ENCODE measurements at places on chromosomes 12 and 14. TPM values are rescaled to one million over a fixed set of nuclear protein-coding genes. Genes with fewer than 3 reads are reported as not detected.

The ALG10B gene
- total RNA-seq, result 3.2 TPM

The C1R gene
- total RNA-seq, result 571 TPM

The SPTLC2 gene
- 57.6 TPM for total RNA-seq

The NPFF gene
- not detected for total RNA-seq

The TSHR gene
- total RNA-seq, result 0.74 TPM

The NFE2 gene
- total RNA-seq, result 2.6 TPM

The SAV1 gene
- 41.4 TPM for total RNA-seq

The AQP2 gene
- not detected for total RNA-seq

The SPIC gene
- not detected for total RNA-seq

The RDH16 gene
- total RNA-seq, result 0.56 TPM

The NTN4 gene
- total RNA-seq, result 12.2 TPM

The HOXC4 gene
- 0.84 TPM for total RNA-seq

The PNN gene
- total RNA-seq, result 26.7 TPM

The SSTR1 gene
- 0.74 TPM for total RNA-seq

The SLC25A21 gene
- 0.38 TPM for total RNA-seq

The HELB gene
- 11.3 TPM for total RNA-seq

The COL2A1 gene
- total RNA-seq, result not detected

The LMNTD1 gene
- not detected for total RNA-seq

The FAM234B gene
- total RNA-seq, result 8.4 TPM

The ADCY6 gene
- total RNA-seq, result 51.7 TPM

The ACOT6 gene
- not detected for total RNA-seq

The OTX2 gene
- not detected for total RNA-seq

The BAZ1A gene
- total RNA-seq, result 64.3 TPM

The ACAD10 gene
- 16.9 TPM for total RNA-seq

The PLA2G1B gene
- not detected for total RNA-seq

The CD69 gene
- total RNA-seq, result 22.5 TPM

The FGF23 gene
- not detected for total RNA-seq

The PRR4 gene
- 1.9 TPM for total RNA-seq

The FIGNL2 gene
- 0.24 TPM for total RNA-seq

The TAS2R13 gene
- 5.5 TPM for total RNA-seq

The SMOC1 gene
- total RNA-seq, result 1.0 TPM

The MSI1 gene
- total RNA-seq, result not detected

The JPH4 gene
- total RNA-seq, result 0.79 TPM

The SCYL2 gene
- 36.1 TPM for total RNA-seq

The TRIP11 gene
- total RNA-seq, result 41.0 TPM

The AICDA gene
- 0.63 TPM for total RNA-seq

The ANO2 gene
- total RNA-seq, result 17.9 TPM

All from omental fat pad (tissue), 4 donors.